ENCODE measurements at places on chromosomes 7 and 10.

- no peak for DNase-seq
Observed at GRCh38 chr7:18262058-18262457, 233.5 kb upstream of the HDAC9 start.

DNA sequence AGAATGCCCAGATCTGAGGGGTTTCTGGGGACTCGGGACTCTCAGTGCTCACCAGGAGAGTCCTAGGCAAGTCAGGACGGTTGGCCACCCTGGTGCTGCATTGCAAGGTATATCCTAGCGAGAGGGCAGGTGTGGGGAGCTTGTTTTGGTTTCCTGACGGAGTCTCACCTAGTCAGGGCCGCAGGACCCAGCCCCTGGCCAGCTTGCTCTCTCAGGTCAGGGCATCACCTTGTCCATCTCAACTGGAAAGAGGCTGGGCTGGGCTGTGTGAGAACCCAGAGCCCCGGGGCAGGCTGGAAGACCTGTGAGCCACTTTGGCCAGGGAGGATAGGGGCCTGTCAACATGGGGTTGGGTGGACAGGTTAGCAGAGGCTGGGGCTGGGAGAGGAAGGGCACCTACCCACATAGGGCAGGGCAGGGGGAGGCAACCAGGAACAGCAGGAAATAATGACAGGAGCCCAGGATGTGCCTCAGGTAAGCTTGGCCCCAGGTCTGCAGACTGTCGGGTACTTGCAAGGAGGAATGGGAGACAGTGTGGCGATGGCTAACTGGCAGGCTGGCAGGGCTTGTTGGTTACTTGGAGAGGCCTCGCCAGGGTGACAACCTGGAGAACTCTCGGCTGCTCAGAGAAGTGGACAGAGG lies 31.5 kb downstream of the DNAJB12 start:
- DNase-seq, result no peak

DNA sequence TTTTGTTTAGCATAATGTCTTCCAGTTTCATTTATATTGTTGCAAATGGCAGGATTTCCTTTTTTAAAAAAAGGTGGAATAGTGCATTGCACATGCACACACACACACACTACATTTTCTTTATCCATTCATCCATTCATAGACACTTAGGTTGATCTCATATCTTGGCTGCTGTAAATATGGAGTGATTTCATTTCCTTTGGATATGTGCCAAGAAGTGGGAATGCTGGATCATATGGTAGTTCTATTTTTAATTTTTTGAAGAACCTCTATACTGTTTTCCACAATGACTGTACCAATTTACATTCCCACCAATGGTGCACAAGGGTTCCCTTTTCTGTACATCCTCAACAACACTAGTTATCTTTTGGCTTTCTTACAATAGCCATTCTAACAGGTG lies 68.9 kb downstream of the EBLN1 start:
- DNase-seq, result no peak

GRCh38 chr7:83548250-83548649 lies 100.7 kb downstream of the SEMA3E start:
- DNase-seq, result no peak

DNA sequence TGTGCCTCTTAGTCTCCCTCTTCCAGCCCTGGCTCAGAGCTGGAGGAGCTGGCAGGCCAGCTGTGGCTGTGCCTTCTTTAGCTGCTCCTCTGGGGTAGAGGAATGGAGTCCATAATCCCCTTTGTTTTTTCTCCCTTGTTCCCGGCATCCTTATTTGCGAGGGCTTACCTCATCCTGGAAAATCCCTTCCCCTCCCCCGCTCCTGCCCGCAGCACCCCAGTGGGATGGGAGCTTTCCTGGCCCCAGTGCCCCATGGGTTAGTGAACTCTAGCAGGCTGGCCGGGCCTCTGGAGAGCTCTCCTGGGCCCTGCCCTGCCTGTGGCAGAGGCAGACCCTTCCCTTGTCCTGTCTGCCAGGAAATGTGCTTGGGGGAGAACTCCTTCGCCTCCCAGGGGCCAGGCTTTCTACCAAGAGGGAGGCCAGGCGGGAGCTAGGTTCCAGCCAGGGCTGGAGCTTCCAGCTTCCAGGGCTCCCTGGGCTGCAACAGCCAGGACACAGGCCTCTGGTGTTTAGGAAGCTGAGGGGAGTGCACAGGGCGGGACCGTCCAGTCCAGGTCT lies 16.5 kb upstream of the TRIM8 start:
- DNase-seq, result no peak

DNA sequence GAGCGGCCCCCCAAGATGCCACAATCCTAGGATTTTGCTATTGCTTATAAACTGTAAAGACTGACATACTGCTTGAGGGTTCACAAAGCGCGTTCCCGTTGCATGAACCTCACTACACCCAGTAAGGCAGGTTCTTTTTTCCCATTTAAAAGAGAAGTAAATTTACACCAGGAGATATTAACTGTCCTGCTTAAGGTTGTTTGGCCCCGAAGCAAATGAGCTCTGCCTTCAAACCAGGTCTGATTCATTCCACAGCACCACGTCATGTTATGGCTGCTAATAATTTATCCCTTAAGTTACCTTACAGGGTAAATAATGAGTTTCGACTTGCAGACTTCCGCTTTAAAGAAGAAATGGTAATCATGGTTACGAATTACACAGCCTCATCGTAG lies 559 bp upstream of the FKBP14 start:
- DNase-seq, result peak; percentile 45

GRCh38 chr7:141389140-141389796 lies 161.9 kb upstream of the AGK start:
- no peak for DNase-seq

- DNase-seq, result no peak
Observed at GRCh38 chr10:31070025-31070424, 38.4 kb upstream of the ZNF438 start.

DNA sequence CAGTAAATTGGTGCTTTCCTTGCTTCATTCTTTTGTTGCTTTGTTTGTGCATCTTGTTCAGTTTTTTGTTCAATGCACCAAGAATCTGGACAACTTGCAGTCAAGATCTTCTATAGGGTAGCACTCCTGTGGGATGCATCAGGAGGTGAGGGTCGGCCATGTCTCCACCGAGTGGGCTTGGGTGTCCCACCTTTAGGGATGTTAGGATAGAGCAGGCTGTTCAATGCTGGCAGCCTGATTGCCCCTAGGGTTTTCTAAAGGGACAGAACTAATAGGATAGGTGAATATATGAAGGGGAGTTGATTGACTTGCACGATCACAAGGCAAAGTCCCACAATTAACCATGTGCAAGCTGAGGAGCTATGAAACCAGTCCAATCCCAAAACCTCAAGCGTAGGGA lies 109.9 kb downstream of the GLRX3 start:
- DNase-seq, result no peak

DNA sequence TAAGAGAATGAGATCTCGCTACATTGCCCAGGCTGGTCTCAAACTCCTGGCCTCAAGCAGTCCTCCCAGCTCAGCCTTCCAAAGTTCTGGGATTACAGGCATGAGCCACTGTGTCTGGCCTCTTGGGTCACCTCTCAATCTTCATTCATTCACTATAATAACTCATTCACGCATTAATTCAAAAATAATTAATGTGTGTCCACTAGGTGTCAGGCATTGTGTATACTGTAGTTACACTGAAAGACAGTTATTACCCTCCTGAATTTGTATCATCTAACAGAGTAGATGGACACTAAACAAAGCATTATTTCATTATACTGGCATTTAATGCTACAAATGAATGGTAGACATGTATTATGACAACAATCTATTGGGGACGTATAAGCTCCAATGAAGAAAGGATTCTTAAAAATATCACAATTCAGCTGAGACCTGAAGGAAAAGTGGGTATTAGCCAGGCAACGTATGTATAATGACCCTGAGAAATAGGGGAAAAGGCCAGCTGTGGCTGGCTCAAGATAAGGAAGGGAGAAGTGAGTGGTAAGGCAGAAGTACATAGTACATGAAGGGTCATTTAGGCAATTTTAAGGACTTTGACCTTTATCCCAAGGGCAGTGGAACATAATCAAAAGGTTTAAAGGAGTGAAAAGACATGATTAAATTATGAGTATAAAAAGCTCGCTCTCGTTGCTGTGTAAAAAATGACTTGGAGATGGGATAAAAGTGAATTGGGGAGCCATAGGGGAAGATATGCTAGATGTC lies 150.7 kb downstream of the BTAF1 start:
- no peak for DNase-seq

- no peak for DNase-seq
Observed at GRCh38 chr10:96756111-96756903, 36.0 kb upstream of the PIK3AP1 start.

DNA sequence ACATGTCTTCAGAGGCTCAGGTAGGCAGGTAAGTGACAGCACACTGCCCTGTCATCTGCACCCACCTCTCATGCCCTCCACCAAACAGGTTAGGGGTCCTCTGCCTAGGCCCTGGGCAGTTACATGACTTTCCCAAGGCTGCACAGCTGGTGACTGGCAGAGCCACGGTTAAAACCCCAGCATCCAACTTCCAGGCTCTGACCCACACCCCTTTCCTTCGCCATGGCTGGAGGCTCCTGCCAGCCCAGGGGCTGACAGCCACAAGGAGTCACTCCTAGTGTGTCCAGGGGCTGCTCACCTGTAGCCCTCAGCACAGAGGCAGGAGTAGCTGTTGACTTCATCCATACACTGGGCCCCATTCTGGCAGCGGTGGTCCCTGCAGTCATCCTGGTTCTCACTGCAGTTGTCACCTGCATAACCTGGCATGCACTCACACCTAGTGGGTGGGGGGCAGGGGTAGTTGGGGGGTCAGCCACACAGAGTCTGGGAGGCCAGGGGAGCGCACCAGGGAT lies 175.0 kb downstream of the SLIT1 start:
- no peak for DNase-seq

DNA sequence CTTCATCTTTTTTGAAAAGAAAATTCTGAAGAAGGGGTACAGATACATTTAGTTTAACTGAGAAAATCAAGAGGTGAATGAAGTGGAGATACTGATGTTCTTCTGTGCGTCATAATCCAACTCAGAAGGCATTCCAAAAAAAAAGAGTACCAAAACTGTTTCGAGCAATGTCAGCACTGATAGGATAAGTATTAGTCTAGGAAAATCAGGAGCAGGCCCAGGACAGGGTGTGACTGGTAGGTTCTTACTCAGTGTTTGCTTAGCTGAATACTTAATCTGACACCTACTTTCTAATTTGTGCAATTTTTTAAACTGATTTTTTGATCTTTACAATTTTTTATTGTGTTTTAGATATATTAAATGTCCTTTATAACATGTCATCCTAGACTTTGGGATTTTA lies 4.3 kb downstream of the BZW2 start:
- no peak for DNase-seq

GRCh38 chr7:128793181-128793547 lies 1.4 kb downstream of the CCDC136 start:
- no peak for DNase-seq

GRCh38 chr7:99679032-99679399 lies 780 bp downstream of the CYP3A5 start:
- DNase-seq, result no peak

DNA sequence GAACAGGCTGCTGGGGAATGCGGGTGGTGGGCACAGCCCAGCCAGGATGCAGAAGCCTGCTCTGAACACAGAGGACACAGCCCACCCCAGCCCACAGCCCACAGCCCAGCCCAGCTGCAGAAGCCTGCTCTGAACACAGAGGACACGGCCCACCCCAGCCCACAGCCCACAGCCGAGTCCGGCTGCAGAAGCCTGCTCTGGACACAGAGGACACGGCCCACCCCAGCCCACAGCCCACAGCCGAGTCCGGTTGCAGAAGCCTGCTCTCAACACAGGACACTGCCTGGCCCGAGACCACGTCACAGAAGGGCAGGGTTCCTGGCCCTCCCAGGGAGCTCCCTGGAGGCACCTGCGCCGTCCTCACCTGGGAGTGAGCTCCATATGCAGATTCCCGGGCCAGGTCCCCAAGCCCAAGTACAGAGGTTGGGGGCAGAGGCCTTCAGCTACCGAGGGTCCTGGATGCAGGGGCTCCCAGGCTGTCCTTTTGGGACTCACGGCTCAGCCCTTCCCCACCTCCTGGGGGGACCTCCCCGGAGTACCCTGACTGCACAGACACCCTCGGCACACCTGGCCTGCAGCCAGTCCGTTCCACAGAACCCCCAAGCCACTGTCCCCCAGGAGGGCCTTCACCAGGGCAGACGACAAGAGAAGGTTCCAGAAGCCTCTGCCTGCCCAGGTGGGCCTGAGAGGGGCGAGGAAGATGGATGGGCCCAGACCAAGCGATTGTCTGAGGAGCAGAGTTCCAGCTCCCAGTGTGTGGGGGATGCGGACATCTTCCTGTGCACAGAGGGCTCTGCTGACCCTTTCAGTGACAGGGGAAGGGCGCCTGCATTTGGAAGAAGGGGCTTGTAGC lies 23.7 kb upstream of the FOXL3 start:
- no peak for DNase-seq

GRCh38 chr10:126208726-126209302 lies 179.5 kb downstream of the ADAM12 start:
- DNase-seq, result no peak

GRCh38 chr7:99127636-99128035 lies 16.3 kb downstream of the SMURF1 start:
- no peak for DNase-seq

DNA sequence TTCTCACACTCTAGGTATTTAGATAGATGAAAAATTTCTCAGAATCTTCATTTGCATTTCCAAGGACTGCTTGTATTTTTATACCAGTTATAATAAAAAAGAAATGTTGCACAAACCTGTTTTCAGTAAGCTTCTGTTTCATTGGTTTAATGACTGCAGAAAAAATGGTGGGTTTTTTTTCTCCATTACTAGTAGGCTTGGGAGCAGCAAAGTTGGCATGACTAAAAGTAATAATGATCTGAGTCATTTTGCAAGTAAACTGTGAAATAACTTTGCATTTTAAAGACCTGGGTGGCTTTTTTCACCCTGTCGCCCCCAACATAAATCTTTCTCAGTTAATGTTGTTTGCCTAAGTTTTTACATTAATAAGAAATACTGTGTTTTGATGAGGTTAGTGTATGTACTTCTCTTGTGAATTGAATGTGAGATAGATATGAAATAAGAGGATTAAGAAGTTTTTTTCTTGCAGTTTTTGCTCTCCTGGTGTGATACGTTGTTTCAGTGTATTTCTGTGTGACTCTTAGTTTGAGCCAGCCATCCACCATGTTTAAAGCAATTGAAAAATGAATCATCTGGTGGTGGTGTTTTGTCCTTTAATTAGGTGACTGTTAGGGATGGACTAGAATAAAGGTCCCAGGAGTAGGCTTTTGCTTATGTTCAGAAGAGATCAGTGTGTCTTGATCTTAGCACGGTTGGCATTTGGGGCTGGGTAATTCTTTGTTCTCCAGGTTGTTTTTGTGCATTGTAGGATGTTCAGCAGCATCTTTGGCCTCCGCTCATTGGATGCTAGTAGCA lies 1.8 kb downstream of the GNAI1 start:
- peak; percentile 10 for DNase-seq

GRCh38 chr7:135990258-135990657 lies 13.1 kb upstream of the MTPN start:
- DNase-seq, result no peak
